ENCODE measurements at places on chromosomes 5 and 9. TPM values are rescaled to one million over a fixed set of nuclear protein-coding genes. Genes with fewer than 3 reads are reported as not detected.
A peak's percentile ranks its signal among the peaks of the same experiment; 100 is the strongest.

- peaks cover 13% of the 10 kb centered on the region for H3K27me3 ChIP-seq
- peaks cover 5% of the 10 kb centered on the region for H3K4me1 ChIP-seq
- DNase-seq = peak; percentile 79
- H3K4me3 ChIP-seq = peak overlapping the region; percentile 61
- H3K36me3 ChIP-seq = no peaks in the 10 kb centered on the region
Measured at GRCh38 chr5:2038321-2039179, 155.8 kb upstream of the IRX4 start.

GRCh38 chr5:156411-157072 lies 34.8 kb upstream of the LRRC14B start:
- H3K4me3 ChIP-seq = no peak overlapping the region
- no peaks in the 10 kb centered on the region for H3K4me1 ChIP-seq
- H3K27me3 ChIP-seq = no peaks in the 10 kb centered on the region
- H3K36me3 ChIP-seq = no peaks in the 10 kb centered on the region

GRCh38 chr9:131266266-131267229 lies 9.8 kb downstream of the FAM78A start:
- peak overlapping the region; percentile 36 for H3K27ac ChIP-seq
- H3K36me3 ChIP-seq = peaks cover 3% of the 10 kb centered on the region
- peaks cover 71% of the 10 kb centered on the region for H3K4me1 ChIP-seq
- H3K27me3 ChIP-seq = no peaks in the 10 kb centered on the region

DNA sequence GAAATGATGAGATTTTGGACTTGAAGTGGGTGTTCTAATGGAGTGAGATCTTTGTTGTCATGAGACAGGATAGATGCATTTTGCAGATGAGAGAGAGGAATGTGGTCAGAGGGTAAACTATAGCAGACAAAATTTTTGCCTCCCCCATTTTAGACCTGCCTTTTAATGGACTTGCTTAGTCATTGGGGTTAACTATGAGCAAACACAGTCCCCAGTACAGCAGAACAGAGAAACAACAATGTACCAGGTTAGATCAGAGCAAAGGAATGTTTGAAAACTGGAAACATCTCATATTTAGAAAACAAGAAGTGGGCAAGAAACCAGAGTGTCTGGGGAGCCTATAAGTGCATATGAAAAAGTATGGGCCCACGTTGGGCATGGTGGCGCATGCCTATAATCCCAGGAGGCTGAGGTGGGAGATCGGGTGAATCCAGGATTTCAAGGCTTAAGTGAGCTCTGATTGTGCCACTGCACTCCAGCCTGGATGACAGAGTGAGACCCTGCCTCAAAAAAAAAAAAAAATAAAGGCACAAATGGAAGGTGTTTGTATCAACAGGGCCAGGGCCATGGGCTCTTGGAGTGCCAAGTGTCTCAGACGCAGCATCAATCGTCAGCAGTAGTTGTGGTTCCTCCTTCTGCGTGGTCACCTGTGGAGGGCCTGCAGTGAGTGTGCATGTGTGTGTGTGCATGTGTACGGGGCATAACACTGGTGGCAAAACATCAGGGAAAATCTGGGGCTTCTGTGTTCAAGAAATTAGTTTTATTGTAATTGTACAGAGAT lies 214.4 kb upstream of the S1PR3 start:
- peaks cover 30% of the 10 kb centered on the region for H3K4me1 ChIP-seq
- DNase-seq = no peak
- H3K36me3 ChIP-seq = no peaks in the 10 kb centered on the region
- no peak overlapping the region for H3K4me3 ChIP-seq
- H3K27me3 ChIP-seq = no peaks in the 10 kb centered on the region

IRX1 gene
- total RNA-seq = 6.0 TPM

- no peak overlapping the region for H3K4me3 ChIP-seq
- H3K27me3 ChIP-seq = no peaks in the 10 kb centered on the region
- no peak overlapping the region for H3K27ac ChIP-seq
- H3K4me1 ChIP-seq = no peaks in the 10 kb centered on the region
- H3K36me3 ChIP-seq = peaks cover 33% of the 10 kb centered on the region
Measured at GRCh38 chr5:134902071-134902801, 2.7 kb upstream of the PCBD2 start.

DNA sequence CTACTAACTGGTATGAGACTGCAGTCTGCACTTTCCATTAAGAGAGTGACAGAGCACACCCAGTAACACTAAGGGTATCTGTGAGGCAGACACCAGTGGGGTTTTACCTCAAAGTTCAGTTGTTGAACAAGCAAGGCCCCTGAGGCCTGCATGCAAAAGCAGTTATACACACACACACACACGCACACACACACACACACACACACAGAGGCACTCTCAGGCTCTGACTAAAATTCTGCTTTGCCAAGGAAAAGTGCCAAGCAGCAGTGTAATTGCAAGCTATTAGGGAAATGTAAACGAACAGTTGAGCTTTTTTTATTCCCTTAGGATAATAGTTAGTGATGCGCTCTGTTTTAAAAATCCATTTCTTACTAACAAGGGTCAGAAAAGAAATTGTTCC lies 377.1 kb downstream of the SPOCK1 start:
- no peaks in the 10 kb centered on the region for H3K36me3 ChIP-seq
- H3K27me3 ChIP-seq = no peaks in the 10 kb centered on the region
- H3K4me3 ChIP-seq = no peak overlapping the region
- no peaks in the 10 kb centered on the region for H3K4me1 ChIP-seq
- no peak overlapping the region for H3K27ac ChIP-seq
- no peak for DNase-seq

PLAC8L1 gene
- not detected for total RNA-seq

LCN15 gene
- not detected for total RNA-seq

DNA sequence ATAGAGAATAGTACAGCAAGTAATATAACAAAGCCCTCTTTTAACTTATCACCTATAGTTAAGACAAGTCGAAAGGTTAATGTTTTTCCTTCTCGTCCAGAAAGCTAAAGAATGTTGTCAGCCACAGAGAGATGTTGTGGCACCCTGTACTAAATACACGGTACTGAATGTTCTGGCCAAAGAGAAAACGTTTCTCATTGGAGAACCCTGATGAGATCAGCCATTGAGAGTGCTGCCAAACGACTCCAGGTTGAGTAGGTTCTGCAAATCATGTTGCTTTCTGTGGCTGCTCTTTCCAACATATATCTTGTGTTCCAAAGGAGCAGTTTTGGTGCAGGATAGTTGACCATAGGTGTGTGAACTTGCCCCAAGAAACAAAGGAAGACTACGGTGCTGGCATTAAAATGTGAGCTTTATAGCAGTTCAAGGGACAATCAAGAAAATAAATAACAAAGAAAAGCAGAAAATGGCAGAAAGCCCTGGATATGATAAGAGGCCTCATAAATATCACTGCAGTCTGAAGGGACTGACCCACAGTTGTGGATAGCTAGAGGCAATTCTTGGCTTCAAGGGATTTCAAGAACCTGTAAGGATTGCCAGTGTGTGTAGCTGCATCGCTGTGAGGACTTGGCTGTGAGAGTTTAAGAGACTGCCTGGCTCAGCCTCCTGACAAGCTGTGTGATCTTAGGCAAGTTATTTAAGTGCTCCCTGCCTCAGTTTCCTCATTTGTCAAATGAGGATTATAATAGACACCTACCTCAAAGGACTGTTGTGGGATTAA lies 102.7 kb downstream of the ARHGEF28 start:
- H3K4me1 ChIP-seq = no peaks in the 10 kb centered on the region
- H3K27me3 ChIP-seq = no peaks in the 10 kb centered on the region
- DNase-seq = no peak
- H3K4me3 ChIP-seq = no peak overlapping the region
- no peak overlapping the region for H3K27ac ChIP-seq

DNA sequence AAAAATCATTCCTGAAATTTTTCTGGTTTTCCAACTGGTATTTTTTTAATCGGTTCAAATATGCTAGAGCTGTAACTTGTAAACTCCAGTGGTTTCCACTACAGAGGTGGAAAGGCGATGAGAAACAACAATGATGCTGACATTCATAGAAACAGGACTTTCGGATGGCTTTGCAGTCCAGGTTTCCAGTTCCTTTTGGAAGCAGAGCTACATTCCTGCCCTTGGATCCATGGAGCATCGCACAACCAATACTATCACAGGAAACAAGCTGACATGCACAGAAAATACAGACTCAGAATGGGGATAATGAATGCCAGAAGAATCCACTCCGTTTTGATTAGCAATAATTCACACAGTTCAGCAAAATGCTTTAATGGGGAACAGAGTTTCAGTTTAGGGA lies 140.0 kb downstream of the EPB41L4A start:
- no peaks in the 10 kb centered on the region for H3K4me1 ChIP-seq
- no peaks in the 10 kb centered on the region for H3K36me3 ChIP-seq
- no peak overlapping the region for H3K27ac ChIP-seq
- no peak overlapping the region for H3K4me3 ChIP-seq
- no peaks in the 10 kb centered on the region for H3K27me3 ChIP-seq
- no peak for DNase-seq

DNA sequence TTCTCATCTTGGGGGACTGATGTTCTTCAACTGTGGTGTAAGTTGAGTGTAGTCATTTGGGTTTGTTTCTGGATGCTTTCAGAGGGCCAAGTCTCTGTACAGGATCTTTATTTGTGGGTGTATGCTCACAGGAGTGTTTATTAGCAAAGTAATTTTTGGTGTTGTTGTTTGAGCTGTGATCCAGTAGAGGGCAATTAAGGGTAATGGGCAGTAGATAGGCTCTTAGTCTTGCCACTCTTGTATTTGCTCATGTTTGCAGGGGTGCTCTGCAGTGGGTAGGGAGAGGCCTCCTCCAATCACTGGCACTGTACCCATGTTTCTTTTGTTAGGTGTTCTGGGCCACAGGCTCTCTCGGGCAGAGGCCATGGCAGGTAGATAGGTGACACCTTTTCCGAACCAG lies 45.9 kb upstream of the ITGA2 start:
- H3K27ac ChIP-seq = no peak overlapping the region
- H3K4me1 ChIP-seq = peaks cover 11% of the 10 kb centered on the region
- H3K36me3 ChIP-seq = peaks cover 21% of the 10 kb centered on the region
- no peak for DNase-seq

- no peaks in the 10 kb centered on the region for H3K4me1 ChIP-seq
- DNase-seq = no peak
- H3K27me3 ChIP-seq = no peaks in the 10 kb centered on the region
- H3K36me3 ChIP-seq = no peaks in the 10 kb centered on the region
- no peak overlapping the region for H3K4me3 ChIP-seq
- no peak overlapping the region for H3K27ac ChIP-seq
Measured at GRCh38 chr5:33237471-33237870, 203.3 kb upstream of the TARS1 start.

IER5L gene
- 8.7 TPM for total RNA-seq

FCN2 gene
- total RNA-seq = not detected

DNA sequence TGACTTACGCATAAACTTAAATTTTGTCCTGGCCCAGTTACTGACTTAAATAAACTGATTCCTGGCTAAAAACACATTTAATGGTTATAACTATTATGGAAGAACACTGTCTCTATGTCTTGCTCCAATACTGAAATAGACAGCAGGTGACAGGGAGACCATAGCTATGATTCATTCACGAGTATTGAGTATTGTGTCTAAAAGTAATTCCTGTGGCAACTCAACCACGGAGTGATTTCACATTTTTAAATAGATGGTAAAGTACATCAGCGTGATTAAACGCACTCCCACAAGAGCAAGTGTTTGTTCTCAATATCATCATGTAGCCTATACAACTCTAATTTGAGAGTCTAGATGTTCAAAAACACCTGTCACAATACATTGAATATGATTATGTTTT lies 35.9 kb upstream of the PCSK1 start:
- H3K27ac ChIP-seq = no peak overlapping the region
- H3K27me3 ChIP-seq = no peaks in the 10 kb centered on the region
- no peak for DNase-seq
- no peaks in the 10 kb centered on the region for H3K36me3 ChIP-seq
- H3K4me1 ChIP-seq = no peaks in the 10 kb centered on the region
- no peak overlapping the region for H3K4me3 ChIP-seq

- H3K27ac ChIP-seq = no peak overlapping the region
- no peak overlapping the region for H3K4me3 ChIP-seq
- peaks cover 13% of the 10 kb centered on the region for H3K4me1 ChIP-seq
- DNase-seq = no peak
Measured at GRCh38 chr9:133741716-133742115, 3.6 kb upstream of the SARDH start.

GABRA6 gene
- not detected for total RNA-seq

- H3K27ac ChIP-seq = no peak overlapping the region
- H3K4me1 ChIP-seq = peaks cover 31% of the 10 kb centered on the region
- DNase-seq = no peak
- no peaks in the 10 kb centered on the region for H3K27me3 ChIP-seq
Measured at GRCh38 chr5:119385136-119385535, 29.3 kb downstream of the TNFAIP8 start.

DNA sequence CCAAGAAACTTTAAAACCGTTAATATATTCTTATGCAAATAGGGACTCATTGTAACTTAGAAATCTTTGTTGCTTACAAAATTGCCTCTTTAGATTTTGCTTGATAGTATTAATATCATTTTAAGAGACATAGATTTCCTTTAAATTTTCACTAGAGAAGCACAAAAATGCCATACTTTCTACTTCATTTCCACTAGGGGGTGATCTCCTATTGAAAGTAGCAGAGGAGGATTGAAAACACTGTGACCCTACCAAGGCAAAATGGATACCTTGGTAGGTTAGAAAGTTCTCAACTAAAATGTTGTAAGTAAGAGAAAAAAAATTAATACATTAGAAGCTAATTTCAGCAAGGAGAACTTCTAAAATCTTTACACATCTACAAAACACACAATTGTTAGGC lies 204.9 kb downstream of the CHSY3 start:
- no peaks in the 10 kb centered on the region for H3K27me3 ChIP-seq
- no peak for DNase-seq
- H3K36me3 ChIP-seq = no peaks in the 10 kb centered on the region
- no peaks in the 10 kb centered on the region for H3K4me1 ChIP-seq
- no peak overlapping the region for H3K27ac ChIP-seq

POLR3G gene
- 1.8 TPM for total RNA-seq

DNA sequence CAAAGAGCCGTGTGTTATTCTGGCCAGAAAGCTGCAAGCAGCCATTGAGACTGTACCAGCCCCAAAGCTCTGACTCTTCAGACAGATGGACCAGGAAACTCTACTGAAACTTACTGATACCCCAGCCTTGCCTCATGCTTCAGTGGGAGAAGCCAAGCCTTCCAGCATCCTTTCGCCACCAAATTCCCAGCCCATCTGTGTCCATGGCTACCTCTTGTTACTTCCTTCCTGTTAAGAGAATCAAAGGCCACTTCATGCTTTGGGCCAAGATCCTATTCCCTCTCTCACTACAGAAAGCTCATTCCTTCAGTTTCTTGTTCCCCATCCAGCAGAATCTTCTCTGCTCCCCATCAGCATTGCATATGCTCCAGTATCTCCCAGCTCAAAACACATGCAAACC lies 46.9 kb upstream of the FREM1 start:
- no peak overlapping the region for H3K4me3 ChIP-seq
- H3K27ac ChIP-seq = no peak overlapping the region
- no peak for DNase-seq
- no peaks in the 10 kb centered on the region for H3K27me3 ChIP-seq
- no peaks in the 10 kb centered on the region for H3K4me1 ChIP-seq

GRCh38 chr9:8778356-8778755 lies 978.8 kb upstream of the DMAC1 start:
- DNase-seq = no peak
- no peaks in the 10 kb centered on the region for H3K4me1 ChIP-seq
- H3K4me3 ChIP-seq = no peak overlapping the region
- no peak overlapping the region for H3K27ac ChIP-seq
- no peaks in the 10 kb centered on the region for H3K36me3 ChIP-seq
- H3K27me3 ChIP-seq = no peaks in the 10 kb centered on the region

- no peaks in the 10 kb centered on the region for H3K4me1 ChIP-seq
- no peaks in the 10 kb centered on the region for H3K36me3 ChIP-seq
- DNase-seq = no peak
Measured at GRCh38 chr9:86531273-86531970, 177.2 kb upstream of the TUT7 start.
